Right ventricle myocardium superior (tissue), 1 donor: ENCODE measurements at places on chromosomes 7 and 10. TPM values are rescaled to one million over a fixed set of nuclear protein-coding genes. Genes with fewer than 3 reads are reported as not detected.

DNA sequence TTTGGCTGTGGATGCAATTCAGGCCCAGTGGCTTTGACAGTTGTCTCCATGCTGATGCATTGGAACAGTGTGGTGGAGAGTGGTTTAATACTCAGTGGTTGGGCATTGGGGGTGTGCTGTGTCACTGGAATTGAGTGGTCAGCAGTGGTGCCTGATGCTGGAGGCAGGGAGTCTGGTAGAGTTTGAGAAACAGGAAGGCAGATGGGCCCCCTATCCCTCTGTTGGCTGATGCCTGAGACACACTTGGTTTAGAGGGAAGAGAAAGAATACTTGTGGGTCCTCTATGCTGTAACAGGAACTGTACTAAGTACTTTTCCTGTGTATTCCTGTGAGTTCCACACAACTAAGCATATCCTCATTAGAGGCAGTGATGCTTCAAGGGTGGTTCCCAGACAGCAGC lies 55.4 kb downstream of the EEPD1 start:
- no peak for DNase-seq

DNA sequence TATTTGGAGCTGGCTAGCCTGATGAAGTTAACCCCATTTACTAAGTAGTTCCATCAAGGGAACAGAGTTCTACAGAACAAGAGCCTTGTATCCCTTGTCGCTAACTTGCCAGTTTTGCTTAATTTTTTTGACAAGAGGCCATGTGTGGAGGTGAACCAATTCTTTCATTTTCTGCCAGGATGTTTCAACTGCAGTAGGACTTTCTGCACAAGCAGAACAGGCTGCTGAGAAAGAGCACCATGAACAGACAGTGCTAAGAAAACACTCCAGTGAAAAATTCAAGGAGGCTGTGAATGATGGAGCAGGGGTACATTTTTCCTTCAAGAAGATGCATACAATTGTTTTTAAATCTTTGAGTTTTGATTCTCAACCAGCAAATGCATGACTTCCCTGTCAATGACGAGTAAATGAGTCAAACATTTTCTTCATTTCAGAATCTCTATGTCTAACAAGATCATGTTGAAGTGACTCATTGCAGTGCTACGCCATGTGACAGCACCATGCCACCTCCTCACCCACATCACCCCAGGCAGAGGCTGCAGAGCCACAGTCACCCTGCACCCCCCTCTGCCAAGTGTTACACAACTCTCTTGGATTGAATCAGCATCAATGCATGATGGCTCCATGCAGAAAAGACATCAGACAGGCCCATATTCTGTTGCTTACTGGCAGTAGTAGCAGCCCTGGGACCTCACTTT lies 193.1 kb downstream of the COBL start:
- no peak for DNase-seq

GRCh38 chr7:107430057-107430456 lies 39.8 kb upstream of the GPR22 start:
- no peak for DNase-seq

DNA sequence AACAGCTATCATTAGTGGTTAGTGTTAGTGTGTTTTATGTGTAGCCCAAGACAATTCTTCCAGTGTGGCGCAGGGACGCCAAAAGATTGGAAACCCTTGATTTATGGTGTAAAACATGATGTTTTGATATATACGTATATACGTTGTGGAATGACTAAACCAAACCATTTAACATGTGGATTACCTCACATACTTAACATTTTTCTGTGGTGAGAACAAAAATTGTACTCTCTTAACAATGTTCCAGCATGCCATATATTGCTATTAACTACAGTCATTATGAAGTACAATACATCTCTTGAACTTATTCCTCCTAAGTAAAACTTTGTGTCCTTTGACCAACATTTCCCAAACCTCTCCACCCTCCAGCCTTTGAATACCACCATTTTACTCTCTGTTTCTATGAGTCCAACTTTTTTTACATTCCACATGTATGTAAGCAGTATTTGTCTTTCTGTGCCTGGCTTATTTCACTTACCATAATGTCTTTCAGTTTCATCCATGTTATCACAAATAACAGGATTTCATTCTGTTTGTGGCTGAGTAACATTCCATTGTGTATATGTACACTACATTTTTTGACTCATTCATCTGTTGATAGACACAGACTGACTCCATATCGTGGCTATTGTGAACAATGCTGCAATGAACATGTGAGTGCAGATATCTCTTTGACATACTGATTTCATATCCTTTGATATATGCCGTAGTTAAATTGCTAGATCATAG lies 42.2 kb upstream of the MAGI2 start:
- DNase-seq: no peak

DNA sequence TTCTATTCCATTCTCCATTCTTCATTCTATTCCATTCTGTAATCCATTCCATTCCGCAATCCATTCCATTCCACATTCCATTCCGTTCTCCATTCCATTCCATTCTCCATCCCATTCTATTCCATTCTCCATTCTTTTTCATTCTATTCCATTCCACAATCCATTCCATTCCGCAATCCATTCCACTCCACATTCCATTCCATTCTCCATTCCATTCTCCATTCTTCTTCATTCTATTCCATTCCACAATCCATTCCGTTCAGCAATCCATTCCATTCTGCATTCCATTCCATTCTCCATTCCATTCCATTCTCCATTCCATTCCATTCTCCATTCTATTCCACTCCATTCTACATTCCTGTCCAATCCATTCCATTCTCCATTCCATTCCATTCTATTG lies 85.2 kb downstream of the NSUN6 start:
- no peak for DNase-seq

DNA sequence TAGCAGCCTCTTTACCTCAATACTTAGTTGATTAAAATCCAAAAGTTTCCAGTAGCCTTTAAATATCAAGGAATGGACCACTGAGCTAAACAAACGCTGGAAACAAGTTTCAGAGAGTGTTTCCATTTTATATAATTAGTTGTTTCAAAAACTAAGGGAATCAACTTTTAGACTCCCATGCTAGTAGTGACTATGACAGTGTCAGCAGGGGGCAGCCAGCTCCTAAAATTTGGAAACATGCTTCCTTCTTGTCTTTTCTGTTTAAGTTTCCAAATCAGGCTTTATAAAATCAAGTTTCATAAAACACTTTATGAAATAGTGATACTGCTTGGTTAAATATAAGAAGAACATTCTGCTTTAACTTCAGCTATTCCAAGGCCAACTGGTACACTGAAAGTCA lies 138.2 kb upstream of the TMEM229A start:
- DNase-seq: no peak

DNA sequence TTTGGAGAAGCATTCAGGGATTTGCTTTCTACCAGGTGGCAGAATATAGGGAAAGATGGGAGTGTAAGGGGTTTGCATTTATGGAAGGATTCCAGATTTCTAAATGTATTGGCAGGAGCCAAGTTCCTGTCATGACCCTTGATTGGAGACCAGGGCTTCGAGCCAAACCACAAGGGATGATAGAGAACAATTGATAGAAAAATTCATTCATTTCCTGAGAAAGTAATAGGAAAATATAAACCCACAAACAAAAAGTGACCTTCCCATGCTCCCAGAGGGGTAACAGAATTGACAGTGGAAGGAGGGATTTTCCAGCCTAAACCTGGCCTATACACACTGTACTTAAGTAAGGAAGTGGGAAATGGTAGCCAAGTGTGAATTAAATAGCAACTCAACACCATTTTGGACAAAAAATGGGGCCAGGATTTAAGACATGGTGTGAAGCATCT lies 22.4 kb upstream of the IFIT2 start:
- DNase-seq: no peak

The AP1S1 gene
- total RNA-seq: 14.1 TPM

DNA sequence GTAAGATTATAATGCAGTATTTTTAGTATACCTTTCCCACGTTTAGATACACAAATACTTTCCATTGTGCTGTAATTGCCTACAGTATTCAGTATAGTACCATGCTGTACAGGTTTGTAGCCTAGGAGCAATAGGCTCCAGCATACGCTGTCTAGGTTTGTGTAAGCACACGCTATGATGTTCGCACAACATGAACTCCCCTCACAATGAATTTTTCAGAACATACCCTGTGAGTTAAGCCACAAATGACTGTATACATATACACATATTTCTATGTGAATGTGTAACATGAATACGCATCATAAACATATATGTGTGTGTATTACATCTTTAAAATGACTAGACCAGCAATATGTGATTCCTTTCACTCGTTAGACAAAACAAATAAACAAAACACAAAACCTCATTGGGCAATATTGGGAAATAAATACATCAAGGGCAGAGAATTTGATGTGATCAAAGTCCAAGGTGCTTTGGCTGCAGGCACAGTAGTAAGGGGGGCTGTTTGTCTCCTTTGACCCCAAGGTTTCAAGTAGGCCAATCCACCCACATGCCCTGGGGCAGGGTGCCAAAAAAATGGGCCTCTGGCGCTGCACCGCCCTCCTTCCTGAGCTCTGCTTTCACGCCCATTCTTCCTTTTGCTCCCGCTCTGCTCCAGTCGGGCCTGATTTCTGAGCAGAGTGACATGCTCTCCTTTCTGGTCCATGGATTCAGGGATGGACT lies 33.9 kb downstream of the CHN2 start:
- DNase-seq: no peak

The LIPM gene
- total RNA-seq: not detected

The NEURL1 gene
- 0.05 TPM for total RNA-seq

DNA sequence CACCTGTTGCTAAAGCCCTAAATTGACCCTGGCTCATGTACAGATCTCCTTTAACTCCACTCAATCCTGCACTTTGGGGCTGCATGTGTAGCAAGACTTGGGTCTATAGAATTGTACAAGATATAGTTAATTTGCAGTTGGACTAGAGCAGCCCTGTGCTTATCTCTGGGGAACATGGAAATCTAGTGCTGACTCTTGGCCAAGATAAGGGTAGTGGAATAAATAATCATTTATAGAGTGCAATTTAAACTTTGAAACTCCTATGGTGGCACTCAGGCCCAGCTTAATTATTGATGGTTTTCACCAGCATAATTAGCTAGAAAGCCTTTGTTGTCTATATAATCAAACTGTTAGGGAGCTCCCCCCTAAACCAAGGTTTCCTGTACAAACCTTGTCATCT lies 39.2 kb upstream of the MBL2 start:
- no peak for DNase-seq

The SOSTDC1 gene
- 0.67 TPM for total RNA-seq

GRCh38 chr10:114571316-114571999 lies 86.6 kb downstream of the ABLIM1 start:
- DNase-seq: no peak

- no peak for DNase-seq
Measured at GRCh38 chr10:98885378-98885777, 350.3 kb downstream of the HPSE2 start.

DNA sequence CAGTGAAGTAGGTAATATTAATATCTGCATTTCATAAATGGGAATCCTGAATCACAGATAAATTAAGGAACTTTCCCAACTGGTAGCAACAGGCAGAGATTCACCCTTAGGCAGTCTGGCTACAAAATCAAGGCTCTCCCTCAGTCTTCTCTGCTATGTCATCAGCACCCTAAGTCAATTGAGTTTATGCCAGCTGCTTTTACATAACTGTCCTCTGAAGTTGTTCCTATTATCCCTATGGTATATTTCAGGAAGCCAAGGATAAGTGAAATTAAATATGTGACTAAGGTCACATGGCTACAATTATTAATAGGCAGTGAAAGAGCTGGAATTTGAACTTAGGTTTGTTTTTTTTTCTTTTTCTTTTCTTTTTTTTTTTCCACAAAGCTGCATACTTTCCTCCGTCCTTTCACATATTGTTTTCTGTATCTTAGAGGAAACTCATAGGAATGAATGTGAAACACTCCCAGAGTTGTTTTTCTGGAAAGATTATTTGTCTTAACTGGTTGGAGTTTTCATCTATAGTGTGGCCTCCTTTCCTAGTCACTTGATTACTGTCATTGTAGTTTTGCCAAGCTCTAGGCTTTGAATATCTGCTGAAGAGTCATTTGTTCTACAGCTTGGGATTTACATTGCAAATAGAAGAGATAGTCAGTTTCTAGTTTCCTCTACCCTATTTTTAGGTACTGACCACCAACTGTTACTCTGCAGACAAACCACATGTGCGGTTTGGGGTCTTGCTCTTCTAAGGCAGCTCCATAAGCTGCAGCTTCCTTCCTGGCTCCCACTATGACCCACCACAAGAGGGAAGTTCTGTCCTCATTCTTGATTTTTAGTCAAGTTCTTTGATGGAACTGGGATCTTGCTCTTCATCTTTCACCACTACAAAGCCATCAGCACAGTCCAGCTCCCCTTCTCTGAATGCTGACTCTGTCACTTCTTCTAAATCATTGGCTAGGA lies 338.0 kb upstream of the KIAA1217 start:
- no peak for DNase-seq

- DNase-seq: peak; percentile 72
Measured at GRCh38 chr7:37916673-37917660, at the start of gene SFRP4. TSS of gene SFRP4 (minus strand) at chr7:37916817. CDS start at chr7:37916537, 280 bp downstream.

The CYP2C19 gene
- total RNA-seq: 0.11 TPM

DNA sequence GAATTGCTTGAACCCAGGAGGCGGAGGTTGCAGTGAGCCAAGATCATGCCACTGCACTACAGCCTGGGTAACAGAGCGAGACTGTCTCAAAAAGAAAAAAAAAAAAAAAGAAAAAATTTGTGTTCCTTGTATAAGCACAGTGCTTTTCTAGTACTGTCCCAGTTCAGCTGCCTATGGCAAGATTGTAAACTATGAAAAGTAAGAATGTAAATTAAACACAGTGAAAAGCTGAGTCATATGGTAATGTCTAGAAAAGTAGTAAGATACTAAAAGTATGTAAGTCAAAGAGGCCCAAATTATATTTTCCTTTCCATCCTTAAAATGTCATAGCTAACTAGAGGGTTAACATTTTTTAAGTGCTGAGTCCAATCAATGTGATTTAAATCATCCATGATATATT lies 42.8 kb downstream of the RBM20 start:
- no peak for DNase-seq

GRCh38 chr7:98174334-98175259 lies 36.6 kb upstream of the BHLHA15 start:
- peak; percentile 79 for DNase-seq

The TRIM73 gene
- total RNA-seq: 0.94 TPM

- no peak for DNase-seq
Measured at GRCh38 chr7:8441106-8441965, 7.9 kb downstream of the NXPH1 start.

DNA sequence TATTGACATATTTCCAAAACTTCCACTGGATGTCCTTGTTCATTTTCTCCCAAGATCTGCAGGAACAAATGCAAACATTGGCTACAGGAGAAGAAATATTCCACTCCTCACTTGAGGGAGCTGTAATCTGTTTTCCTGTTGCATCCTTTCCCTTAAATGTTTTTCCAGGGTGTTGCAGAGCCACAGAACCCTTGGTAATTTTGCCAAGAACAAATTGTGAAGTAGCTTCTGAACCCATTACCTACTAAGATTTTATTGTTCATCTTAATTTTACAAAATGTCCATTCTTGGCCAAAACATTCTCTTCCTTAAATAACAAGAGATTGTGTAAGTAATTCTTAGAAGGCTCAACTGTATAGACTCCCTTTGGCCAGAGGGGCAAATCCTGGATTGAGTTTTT lies 177.0 kb downstream of the GNAT3 start:
- DNase-seq: no peak
